ENCODE measurements at places on chromosomes 3 and 15. TPM values are rescaled to one million over a fixed set of nuclear protein-coding genes. Genes with fewer than 3 reads are reported as not detected.

GRCh38 chr3:13016083-13016720 lies 57.0 kb downstream of the IQSEC1 start:
- H3K4me1 ChIP-seq: peaks cover 6% of the 10 kb centered on the region
- H3K27me3 ChIP-seq: no peaks in the 10 kb centered on the region
- H3K27ac ChIP-seq: no peak overlapping the region
- H3K4me3 ChIP-seq: peak overlapping the region; percentile 35

- H3K27me3 ChIP-seq: no peaks in the 10 kb centered on the region
- no peaks in the 10 kb centered on the region for H3K36me3 ChIP-seq
- peaks cover 9% of the 10 kb centered on the region for H3K4me1 ChIP-seq
- DNase-seq: no peak
- no peak overlapping the region for H3K27ac ChIP-seq
These were observed 197.2 kb downstream of the MEIS2 start for GRCh38 chr15:36903195-36903594.

The CHAC1 gene
- total RNA-seq: 47.2 TPM

- no peak overlapping the region for H3K27ac ChIP-seq
- no peaks in the 10 kb centered on the region for H3K4me1 ChIP-seq
- no peak overlapping the region for H3K4me3 ChIP-seq
- no peaks in the 10 kb centered on the region for H3K36me3 ChIP-seq
These were observed 81.4 kb downstream of the TOP2B start for GRCh38 chr3:25583343-25583742.

The GOLGA6L4 gene
- 2.8 TPM for total RNA-seq

The OCA2 gene
- 0.31 TPM for total RNA-seq

GRCh38 chr15:46660096-46660842 lies 1025.4 kb downstream of the SQOR start:
- H3K36me3 ChIP-seq: no peaks in the 10 kb centered on the region
- DNase-seq: no peak
- H3K27me3 ChIP-seq: no peaks in the 10 kb centered on the region
- no peak overlapping the region for H3K4me3 ChIP-seq

GRCh38 chr3:57009367-57009766 lies 51.1 kb upstream of the SPATA12 start:
- DNase-seq: no peak

The CFAP91 gene
- 2.2 TPM for total RNA-seq

GRCh38 chr3:17423786-17424536 lies 318.5 kb downstream of the TBC1D5 start:
- no peaks in the 10 kb centered on the region for H3K27me3 ChIP-seq
- H3K4me3 ChIP-seq: no peak overlapping the region
- no peak overlapping the region for H3K27ac ChIP-seq
- no peaks in the 10 kb centered on the region for H3K4me1 ChIP-seq

The ADAMTSL3 gene
- total RNA-seq: 0.77 TPM

GRCh38 chr3:61520966-61521628 lies 40.3 kb upstream of the PTPRG start:
- H3K4me3 ChIP-seq: no peak overlapping the region
- no peak overlapping the region for H3K27ac ChIP-seq
- no peaks in the 10 kb centered on the region for H3K27me3 ChIP-seq
- H3K36me3 ChIP-seq: no peaks in the 10 kb centered on the region
- DNase-seq: peak; percentile 42

GRCh38 chr15:99105514-99106341 lies 848 bp downstream of the SYNM start:
- H3K4me1 ChIP-seq: no peaks in the 10 kb centered on the region
- peak; percentile 73 for DNase-seq
- H3K27ac ChIP-seq: no peak overlapping the region

GRCh38 chr3:79367066-79367465 lies 400.7 kb downstream of the ROBO1 start:
- no peak for DNase-seq
- no peaks in the 10 kb centered on the region for H3K4me1 ChIP-seq

The TM4SF1 gene
- 2.2 TPM for total RNA-seq

- H3K27ac ChIP-seq: no peak overlapping the region
- no peaks in the 10 kb centered on the region for H3K36me3 ChIP-seq
- no peak for DNase-seq
- no peak overlapping the region for H3K4me3 ChIP-seq
- no peaks in the 10 kb centered on the region for H3K4me1 ChIP-seq
These were observed 799 bp upstream of the C2CD4B start for GRCh38 chr15:62165793-62166375.

DNA sequence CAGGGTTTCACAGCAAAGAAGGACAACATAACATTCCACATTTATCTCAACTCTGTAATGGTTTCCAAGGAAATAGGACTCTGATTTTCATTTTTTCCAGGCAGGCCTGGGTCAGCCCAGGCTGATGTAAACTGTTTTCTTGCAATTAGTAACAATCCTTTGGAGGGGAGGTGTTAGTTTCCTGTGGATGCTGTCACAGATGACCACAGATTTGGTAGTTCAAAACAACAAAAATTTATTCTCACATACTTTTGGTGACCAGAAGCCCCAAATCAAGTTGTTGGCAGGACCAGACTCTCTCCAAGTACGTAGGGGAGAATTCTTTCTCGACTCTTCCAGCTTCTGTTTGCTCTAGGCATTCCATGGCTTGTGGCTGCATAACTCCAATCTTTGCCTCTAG lies 88.0 kb downstream of the EDEM1 start:
- no peak overlapping the region for H3K27ac ChIP-seq
- H3K27me3 ChIP-seq: no peaks in the 10 kb centered on the region
- DNase-seq: no peak
- no peaks in the 10 kb centered on the region for H3K4me1 ChIP-seq

The ACKR2 gene
- total RNA-seq: not detected

DNA sequence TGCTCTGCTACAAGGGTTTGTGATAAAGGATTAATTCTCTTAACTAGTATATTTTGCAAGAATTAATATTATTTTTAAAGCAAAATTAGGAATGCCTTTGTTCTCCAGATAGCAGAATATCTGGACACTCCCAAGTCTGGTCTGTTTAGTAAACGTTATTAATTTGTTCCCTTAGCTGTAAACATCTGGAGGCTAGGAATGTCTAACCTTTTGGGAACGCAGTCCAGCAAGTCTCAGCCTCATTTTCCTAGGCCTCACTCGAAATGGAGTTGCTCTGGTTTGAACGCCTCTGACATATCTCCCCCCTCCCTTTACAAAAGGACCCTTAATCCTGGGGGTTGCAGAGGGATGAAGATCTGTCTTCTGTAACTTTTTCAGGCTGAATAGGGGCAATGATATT lies 59.3 kb upstream of the WNT7A start:
- H3K4me3 ChIP-seq: no peak overlapping the region
- no peak for DNase-seq
- H3K4me1 ChIP-seq: no peaks in the 10 kb centered on the region
- no peaks in the 10 kb centered on the region for H3K36me3 ChIP-seq
- H3K27me3 ChIP-seq: no peaks in the 10 kb centered on the region
- H3K27ac ChIP-seq: no peak overlapping the region

GRCh38 chr15:36791844-36792571 lies 212.6 kb downstream of the CDIN1 start:
- H3K27me3 ChIP-seq: no peaks in the 10 kb centered on the region
- no peak overlapping the region for H3K4me3 ChIP-seq
- DNase-seq: no peak
- no peaks in the 10 kb centered on the region for H3K4me1 ChIP-seq
- H3K36me3 ChIP-seq: no peaks in the 10 kb centered on the region
- no peak overlapping the region for H3K27ac ChIP-seq

The IL5RA gene
- not detected for total RNA-seq

The GPR171 gene
- not detected for total RNA-seq

GRCh38 chr3:100682854-100683760 lies 26.2 kb upstream of the TFG start:
- H3K27ac ChIP-seq: no peak overlapping the region
- H3K36me3 ChIP-seq: no peaks in the 10 kb centered on the region
- H3K4me3 ChIP-seq: no peak overlapping the region
- H3K27me3 ChIP-seq: no peaks in the 10 kb centered on the region
- H3K4me1 ChIP-seq: no peaks in the 10 kb centered on the region

- no peaks in the 10 kb centered on the region for H3K4me1 ChIP-seq
- DNase-seq: no peak
- H3K27ac ChIP-seq: no peak overlapping the region
- no peaks in the 10 kb centered on the region for H3K27me3 ChIP-seq
- peaks cover 3% of the 10 kb centered on the region for H3K36me3 ChIP-seq
- H3K4me3 ChIP-seq: no peak overlapping the region
These were observed 62.2 kb downstream of the TCAIM start for GRCh38 chr3:44400771-44401170.

The GATM gene
- 9.0 TPM for total RNA-seq

DNA sequence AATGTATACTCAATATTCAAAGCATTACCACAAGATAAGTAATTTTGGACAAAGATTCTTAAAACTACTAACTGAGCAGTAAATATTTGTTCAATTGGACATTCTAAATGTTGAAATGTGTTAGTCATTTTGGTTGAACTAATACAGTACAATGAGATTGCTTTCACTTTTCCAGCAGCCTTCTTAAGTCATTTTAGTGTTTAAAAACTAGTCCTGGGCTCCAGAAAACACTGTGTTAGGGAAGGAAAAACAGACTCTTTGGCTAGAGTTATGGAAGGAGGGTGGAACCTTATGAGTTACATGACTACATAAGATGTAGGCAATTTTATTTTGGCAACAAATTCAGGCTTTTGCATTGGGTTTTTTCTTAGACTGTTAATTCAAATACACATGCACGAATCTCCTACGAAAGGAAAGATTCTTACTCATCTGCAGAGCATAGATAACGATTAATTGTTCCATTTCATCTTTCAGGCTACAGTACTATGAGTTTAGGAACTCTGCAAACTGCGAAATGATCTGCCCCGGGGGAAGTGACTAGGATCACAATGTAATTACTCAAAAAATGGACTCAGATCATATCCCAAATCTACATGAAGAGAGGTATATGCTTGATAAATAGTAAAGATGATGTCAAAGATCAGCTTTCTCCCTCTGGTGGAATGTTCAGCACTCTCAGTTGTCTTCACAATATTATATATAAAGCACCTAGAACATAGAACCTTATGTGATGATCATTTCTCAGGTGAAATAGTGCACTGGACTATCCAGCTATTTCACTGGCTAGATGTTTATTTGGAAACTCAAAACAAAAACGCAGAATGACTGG lies 492.8 kb upstream of the MDFIC2 start:
- no peak overlapping the region for H3K4me3 ChIP-seq
- no peaks in the 10 kb centered on the region for H3K4me1 ChIP-seq
- H3K27me3 ChIP-seq: no peaks in the 10 kb centered on the region
- DNase-seq: no peak

The CDAN1 gene
- 20.0 TPM for total RNA-seq

GRCh38 chr3:155307183-155307582 lies 13.7 kb upstream of the STRIT1 start:
- no peak overlapping the region for H3K4me3 ChIP-seq
- H3K27me3 ChIP-seq: no peaks in the 10 kb centered on the region
- no peak for DNase-seq
- H3K36me3 ChIP-seq: no peaks in the 10 kb centered on the region
- no peak overlapping the region for H3K27ac ChIP-seq
- H3K4me1 ChIP-seq: no peaks in the 10 kb centered on the region

DNA sequence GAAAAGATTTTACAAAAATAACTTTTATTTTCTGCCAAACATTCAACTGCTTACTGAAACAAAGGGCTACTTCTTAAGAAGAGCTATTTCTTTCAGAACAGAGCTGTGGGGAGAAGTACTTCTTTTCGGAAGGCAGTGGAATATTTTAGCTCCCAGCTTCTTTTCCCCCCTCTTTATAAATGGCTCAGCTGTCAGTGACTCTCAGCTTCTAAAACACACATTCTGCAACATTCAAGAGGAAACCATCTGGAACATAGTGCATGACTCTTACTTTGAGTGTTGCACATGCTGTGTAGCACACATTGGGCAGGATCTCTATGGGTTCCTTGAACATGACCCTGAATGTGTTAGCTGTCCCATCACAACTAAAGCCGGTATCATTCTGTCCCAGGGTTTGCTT lies 7.0 kb upstream of the C15orf40 start:
- H3K27ac ChIP-seq: no peak overlapping the region
- DNase-seq: no peak
- peaks cover 37% of the 10 kb centered on the region for H3K36me3 ChIP-seq
- no peaks in the 10 kb centered on the region for H3K27me3 ChIP-seq
- H3K4me3 ChIP-seq: no peak overlapping the region
- no peaks in the 10 kb centered on the region for H3K4me1 ChIP-seq

DNA sequence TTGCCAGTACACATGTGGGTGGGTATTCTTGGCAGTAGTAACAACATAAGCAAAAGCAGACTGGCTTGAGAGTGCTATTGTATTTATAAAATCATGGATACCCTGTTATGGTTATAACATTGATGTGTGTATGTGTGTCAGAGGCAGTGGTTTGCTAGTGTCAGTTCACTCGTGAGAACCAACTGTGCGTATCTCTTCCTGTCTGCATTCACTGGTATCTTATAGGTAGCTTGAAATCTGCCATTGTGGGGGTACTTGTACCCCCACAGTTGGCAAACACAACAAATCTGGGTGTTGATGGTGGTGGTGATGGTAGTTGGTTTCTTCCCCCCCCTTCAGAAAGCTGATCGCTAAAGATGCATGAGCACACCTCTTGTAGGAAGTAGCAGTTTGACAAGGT lies 355.8 kb upstream of the SATB1 start:
- H3K36me3 ChIP-seq: no peaks in the 10 kb centered on the region
- no peak overlapping the region for H3K27ac ChIP-seq
- no peaks in the 10 kb centered on the region for H3K27me3 ChIP-seq
- no peaks in the 10 kb centered on the region for H3K4me1 ChIP-seq

DNA sequence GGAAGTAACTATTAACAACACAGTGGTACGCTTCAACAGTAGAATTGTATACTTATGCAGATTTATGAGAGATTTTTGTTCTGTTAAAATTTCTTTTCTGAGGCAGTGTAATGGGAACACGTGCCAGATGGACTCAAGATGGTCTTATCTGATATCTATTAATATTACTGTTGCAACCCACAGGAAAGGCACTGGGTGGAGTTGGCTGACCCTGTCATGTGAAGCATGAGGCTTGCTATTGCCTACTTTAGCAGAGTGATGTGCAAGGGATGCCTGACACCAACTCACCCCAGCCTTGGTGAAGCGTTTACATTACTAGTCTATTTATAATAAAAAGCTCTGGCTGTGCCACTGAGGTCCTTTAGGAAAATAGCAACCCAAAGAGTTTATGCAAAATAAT lies 19.8 kb upstream of the ARNT2 start:
- no peaks in the 10 kb centered on the region for H3K27me3 ChIP-seq
- no peak for DNase-seq
- H3K4me3 ChIP-seq: no peak overlapping the region
- H3K4me1 ChIP-seq: peaks cover 4% of the 10 kb centered on the region
- H3K27ac ChIP-seq: no peak overlapping the region

GRCh38 chr3:184178521-184179138 lies 4.0 kb downstream of the AP2M1 start:
- H3K4me1 ChIP-seq: no peaks in the 10 kb centered on the region
- no peaks in the 10 kb centered on the region for H3K27me3 ChIP-seq
- no peak for DNase-seq

DNA sequence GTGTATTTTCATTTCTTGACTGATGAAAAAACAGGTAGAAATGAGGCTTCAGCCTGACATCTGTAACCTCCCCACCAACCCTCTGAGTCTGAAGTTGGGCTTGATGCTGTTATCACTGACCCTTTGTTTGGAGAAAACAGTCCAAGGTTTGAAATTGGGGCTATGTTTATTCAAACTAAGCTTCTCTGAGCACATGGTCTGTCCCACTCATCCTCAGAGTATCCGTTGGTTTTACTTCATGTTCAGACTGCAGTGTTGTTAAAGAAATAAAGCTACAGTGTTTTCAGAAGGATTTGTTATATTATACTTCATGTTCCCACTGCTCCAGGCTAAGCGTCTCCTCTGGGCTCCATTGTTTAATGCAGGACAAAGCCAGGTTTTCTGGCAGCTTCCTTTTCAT lies 6.0 kb downstream of the MAPKBP1 start:
- H3K36me3 ChIP-seq: no peaks in the 10 kb centered on the region
- no peak for DNase-seq
- H3K27ac ChIP-seq: no peak overlapping the region
- H3K27me3 ChIP-seq: no peaks in the 10 kb centered on the region

Measured in H9 (cell line).